ENCODE measurements at places on chromosomes 2 and 18. TPM values are rescaled to one million over a fixed set of nuclear protein-coding genes. Genes with fewer than 3 reads are reported as not detected.

Gene NPHP1
- 10.6 TPM for total RNA-seq

DNA sequence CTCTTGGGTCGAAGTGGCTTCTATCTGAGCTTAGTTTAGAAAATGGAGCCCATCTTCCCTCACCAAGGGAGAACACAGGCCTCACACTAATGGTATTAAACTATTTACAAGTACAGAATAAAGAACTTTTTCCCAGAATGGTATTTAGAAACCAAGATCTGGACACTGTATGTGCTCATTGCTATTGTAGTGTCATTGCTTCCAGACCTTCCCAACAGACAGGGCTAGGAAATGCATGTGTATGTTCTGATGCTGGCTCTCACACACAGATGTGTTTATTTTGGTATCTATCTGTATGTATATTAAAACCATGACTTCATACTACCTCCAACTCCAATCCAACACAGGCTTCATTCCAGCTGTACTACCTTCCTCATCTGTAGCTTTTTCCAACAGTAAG, 8.0 kb downstream of the COX5B start:
- H3K27ac ChIP-seq: no peak overlapping the region
- H3K4me1 ChIP-seq: no peaks in the 10 kb centered on the region
- no peak for DNase-seq
- no peak overlapping the region for H3K4me3 ChIP-seq

- no peaks in the 10 kb centered on the region for H3K4me1 ChIP-seq
- no peaks in the 10 kb centered on the region for H3K36me3 ChIP-seq
- H3K4me3 ChIP-seq: no peak overlapping the region
- H3K27me3 ChIP-seq: no peaks in the 10 kb centered on the region
Measured at GRCh38 chr2:60507211-60507965, 46.1 kb downstream of the BCL11A start.

Gene STPG4
- 0.42 TPM for total RNA-seq

Gene HOXD11
- total RNA-seq: 1.0 TPM

DNA sequence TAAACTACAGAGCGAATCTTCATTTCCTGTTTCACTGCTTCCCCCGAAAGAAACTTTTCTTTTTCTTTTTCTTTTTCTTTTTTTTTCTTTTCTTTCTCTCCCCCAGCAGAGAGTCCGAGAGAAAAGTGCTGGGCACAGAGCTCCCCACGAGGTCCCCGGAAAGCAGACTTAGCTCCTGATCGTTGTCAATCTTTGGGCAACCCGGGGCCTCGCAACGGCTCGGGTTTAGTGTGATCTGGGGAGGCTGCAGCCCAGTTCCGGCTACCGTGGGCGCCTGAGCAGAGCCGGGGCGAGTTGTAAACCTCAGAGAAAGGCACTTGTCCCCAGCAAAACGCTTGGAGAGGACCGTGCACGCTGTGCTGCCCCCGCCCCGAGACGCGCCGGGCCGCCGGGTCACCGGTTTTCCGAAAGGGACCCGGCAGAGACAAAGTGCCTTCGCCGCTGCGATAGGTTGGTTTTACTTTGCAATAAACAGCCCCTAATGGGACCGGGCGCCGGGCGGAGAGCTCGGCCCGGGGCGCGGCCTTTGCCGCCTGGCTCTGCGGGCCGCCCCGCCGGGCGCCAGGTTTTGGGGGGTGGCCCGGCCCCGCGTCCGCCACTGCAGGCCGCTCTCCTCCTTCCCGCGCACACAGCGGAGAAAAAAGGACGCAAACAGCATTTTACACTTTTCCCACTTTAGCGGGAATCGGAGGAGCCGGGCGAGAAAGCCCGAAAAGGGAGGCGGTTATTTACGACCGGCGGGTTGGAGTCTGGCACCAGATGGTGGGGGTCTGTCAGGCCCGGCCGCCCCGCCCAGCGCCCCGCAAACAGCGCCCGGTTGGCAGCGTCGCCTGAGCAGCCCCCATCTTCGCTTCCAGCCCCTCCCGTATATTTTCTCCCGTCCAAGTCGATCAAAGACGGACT, 136.0 kb downstream of the INSIG2 start:
- peak overlapping the region; percentile 71 for H3K27ac ChIP-seq
- H3K36me3 ChIP-seq: no peaks in the 10 kb centered on the region
- peak overlapping the region; percentile 83 for H3K4me3 ChIP-seq

DNA sequence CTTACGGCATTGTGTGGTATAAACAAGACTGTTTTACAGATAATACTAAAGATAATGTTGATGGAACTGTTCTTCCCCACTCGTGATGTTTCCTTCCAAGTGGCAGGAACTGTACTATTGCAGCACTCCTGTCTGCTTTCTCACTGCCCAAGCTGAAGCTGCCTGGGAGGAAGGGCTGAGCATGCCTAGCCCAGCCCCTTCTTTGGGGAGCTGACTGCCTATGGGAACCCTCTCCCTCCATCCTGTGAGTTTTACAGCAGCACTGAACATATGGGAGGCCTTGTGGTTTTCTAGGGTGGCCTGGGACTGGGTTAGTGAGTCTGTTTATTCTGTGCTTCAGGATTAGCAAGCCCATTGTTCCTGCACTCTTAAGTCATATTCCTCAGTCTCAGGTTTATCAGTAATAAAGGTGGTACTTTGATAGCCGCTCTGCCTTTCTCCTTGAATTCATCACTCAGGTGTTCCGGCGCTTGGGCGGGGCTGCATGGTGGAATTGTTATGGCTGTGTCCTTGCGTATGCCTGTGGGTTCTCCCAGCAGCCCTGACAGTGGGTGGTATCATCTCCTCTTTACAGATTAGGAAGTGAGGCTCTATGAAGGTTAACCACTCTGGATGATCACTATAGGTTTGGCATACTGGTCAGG, 379.7 kb downstream of the PTPRM start:
- DNase-seq: peak; percentile 69
- no peaks in the 10 kb centered on the region for H3K27me3 ChIP-seq
- no peak overlapping the region for H3K27ac ChIP-seq
- peaks cover 31% of the 10 kb centered on the region for H3K36me3 ChIP-seq
- peaks cover 8% of the 10 kb centered on the region for H3K4me1 ChIP-seq

Gene CYP27A1
- 24.7 TPM for total RNA-seq

DNA sequence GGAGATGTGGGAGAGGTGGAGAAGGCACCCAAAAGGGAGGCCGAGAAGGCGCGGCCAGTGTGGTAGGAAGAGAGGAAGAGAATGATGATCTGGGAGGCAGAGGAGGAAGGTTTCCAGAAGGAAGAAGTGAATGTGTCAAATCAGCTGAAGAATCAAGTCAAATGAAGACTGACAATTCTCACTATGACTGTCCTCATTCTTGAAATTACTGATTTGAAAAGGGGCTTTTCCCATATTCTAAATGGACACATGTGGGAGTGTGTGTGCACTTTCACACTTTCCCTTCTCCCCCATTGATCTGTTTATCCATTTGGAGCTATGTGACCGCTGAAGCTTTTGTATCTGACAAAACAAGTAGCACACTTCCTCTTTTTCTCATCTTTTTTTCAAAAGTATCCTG, 6.1 kb downstream of the AFF3 start:
- H3K27ac ChIP-seq: no peak overlapping the region
- DNase-seq: no peak
- peaks cover 68% of the 10 kb centered on the region for H3K27me3 ChIP-seq
- H3K36me3 ChIP-seq: no peaks in the 10 kb centered on the region

GRCh38 chr2:12817870-12818269, 101.1 kb downstream of the TRIB2 start:
- H3K4me1 ChIP-seq: no peaks in the 10 kb centered on the region
- no peaks in the 10 kb centered on the region for H3K36me3 ChIP-seq
- H3K27ac ChIP-seq: no peak overlapping the region

- no peak for DNase-seq
- H3K27ac ChIP-seq: no peak overlapping the region
- no peak overlapping the region for H3K4me3 ChIP-seq
- no peaks in the 10 kb centered on the region for H3K27me3 ChIP-seq
- no peaks in the 10 kb centered on the region for H3K36me3 ChIP-seq
Measured at GRCh38 chr18:32208577-32208976, 18.7 kb downstream of the MEP1B start.

GRCh38 chr18:58838165-58838860, 26.4 kb upstream of the ZNF532 start:
- H3K27me3 ChIP-seq: no peaks in the 10 kb centered on the region
- H3K36me3 ChIP-seq: no peaks in the 10 kb centered on the region
- peaks cover 4% of the 10 kb centered on the region for H3K4me1 ChIP-seq
- H3K4me3 ChIP-seq: no peak overlapping the region
- no peak for DNase-seq
- H3K27ac ChIP-seq: no peak overlapping the region

Gene MRPL19
- 77.6 TPM for total RNA-seq

DNA sequence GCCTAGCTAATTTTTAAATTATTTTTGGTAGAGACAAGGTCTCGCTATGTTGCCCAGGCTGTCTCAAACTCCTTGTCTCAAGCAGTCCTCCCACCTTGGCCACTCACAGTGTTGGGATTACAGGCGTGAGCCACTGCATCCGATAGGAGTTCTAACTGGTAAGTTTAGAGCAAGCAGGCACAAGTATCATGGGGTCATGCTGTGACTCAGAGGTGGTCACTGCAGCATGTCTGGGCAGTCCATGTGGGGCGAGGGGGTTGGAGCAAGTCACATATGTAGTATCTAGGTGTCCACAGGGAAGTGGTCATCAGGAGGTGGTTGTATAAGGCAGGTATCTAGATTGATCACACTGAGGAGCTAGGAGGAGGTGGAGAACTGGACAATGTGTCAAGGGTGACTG, 22.7 kb upstream of the STARD7 start:
- no peak overlapping the region for H3K4me3 ChIP-seq
- H3K4me1 ChIP-seq: no peaks in the 10 kb centered on the region
- H3K27me3 ChIP-seq: no peaks in the 10 kb centered on the region

Gene REEP1
- 1.7 TPM for total RNA-seq

DNA sequence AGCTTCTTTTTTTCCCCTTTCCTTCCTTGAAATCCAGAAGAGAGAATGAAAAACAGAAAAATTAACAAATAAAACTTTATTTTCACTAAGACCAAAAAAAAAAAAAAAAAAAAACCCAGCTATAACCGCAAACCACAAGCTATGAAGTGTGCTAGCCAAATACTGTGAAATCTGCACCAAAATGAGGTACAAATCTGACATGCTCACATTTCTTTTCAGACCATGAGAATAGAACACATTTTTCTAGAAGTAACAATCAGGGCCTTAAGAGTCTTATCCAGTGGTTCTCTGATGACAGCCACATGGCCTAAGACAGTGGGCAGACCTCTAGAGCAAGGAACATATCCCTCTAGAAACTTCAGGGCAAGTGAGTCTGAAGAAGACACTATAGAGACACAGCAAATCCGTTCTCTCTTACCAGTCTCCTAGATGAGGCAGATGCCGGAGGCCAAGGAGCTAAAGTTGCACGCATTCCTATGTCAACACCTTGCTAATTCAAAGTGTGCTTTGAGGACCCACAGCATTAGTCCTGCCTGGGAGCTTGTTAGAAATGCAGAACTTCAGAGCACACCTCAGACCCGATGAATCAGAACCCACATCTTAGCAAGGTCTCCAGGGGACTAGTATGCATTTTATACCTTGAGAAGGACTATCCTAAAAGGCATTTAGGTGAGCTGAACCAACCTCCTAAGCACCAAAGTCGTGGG, 317.1 kb downstream of the MYCN start:
- no peak overlapping the region for H3K27ac ChIP-seq
- peak; percentile 41 for DNase-seq
- H3K4me1 ChIP-seq: peaks cover 5% of the 10 kb centered on the region
- H3K27me3 ChIP-seq: no peaks in the 10 kb centered on the region

GRCh38 chr2:127909019-127909418, 23.3 kb upstream of the AMMECR1L start:
- no peak overlapping the region for H3K27ac ChIP-seq
- DNase-seq: peak; percentile 60
- H3K27me3 ChIP-seq: no peaks in the 10 kb centered on the region

GRCh38 chr2:204795156-204795555, 249.9 kb downstream of the PARD3B start:
- no peaks in the 10 kb centered on the region for H3K4me1 ChIP-seq
- H3K36me3 ChIP-seq: no peaks in the 10 kb centered on the region
- H3K27me3 ChIP-seq: no peaks in the 10 kb centered on the region
- H3K4me3 ChIP-seq: no peak overlapping the region

DNA sequence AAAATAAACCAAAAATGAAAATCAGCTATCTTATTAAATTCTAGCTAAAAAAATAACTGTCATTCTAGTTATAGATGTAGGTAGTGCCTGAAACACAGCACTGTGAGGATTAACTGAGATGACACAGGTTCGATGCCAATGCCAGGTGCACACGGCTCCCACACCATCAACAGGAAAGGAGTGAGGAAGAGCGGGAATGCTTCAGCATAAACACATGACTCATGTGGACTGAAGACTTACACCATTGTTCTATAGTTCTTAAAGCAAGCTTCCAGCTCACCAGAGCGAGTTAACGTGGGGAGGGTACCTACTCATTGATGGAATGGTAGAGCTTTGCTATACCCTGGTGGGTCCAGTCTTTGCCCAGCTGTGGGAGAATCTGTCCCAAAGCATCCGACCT, 76.7 kb downstream of the EMILIN2 start:
- H3K4me1 ChIP-seq: no peaks in the 10 kb centered on the region
- no peak overlapping the region for H3K4me3 ChIP-seq
- no peak overlapping the region for H3K27ac ChIP-seq
- H3K27me3 ChIP-seq: no peaks in the 10 kb centered on the region

Gene KIF1A
- total RNA-seq: 58.8 TPM

DNA sequence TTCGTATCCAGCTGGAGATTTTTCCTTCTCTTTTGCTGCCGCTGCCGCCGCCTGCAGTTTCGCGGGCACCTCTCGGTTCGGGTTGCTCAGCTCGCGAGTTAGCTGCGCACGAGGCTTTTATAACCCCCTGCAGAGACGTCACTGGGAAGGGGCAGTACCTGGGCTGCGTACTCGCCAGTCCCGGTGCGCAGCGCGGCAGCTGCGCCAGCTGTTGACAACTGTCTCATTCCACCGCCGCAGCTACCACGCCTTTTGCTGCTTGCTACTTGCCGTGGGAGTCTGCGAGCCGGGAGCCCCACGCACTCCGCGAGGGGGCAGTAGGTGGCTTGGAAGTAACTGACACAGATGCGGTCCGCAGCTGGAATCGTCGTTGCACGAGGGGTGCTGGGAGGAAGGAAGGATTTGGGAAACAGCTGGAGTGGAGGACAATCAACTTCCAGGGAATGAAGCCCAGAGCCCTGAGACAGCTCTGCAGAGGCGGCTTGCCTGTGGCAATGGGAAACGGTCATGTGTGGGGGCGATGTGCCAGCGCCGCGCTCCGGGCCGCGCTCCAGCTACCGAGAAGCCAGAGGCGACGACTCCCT, at the start of gene TACR1:
Gene TACR1, minus strand, starts transcription at position 93 of the 584 bp plus-strand sequence. CDS start 586 bp downstream, outside the sequence.
- H3K27ac ChIP-seq: no peak within 1 kb of the TSS
- peak; percentile 81 for DNase-seq
- H3K36me3 ChIP-seq: no peaks in the 10 kb centered on the region
- H3K4me1 ChIP-seq: no peaks in the 10 kb centered on the region
- peaks cover 99% of the 10 kb centered on the region for H3K27me3 ChIP-seq
- peak within 1 kb of the TSS; percentile 71 for H3K4me3 ChIP-seq

GRCh38 chr2:203871371-203871983, 3.9 kb downstream of the CTLA4 start:
- no peak for DNase-seq
- no peaks in the 10 kb centered on the region for H3K4me1 ChIP-seq
- peaks cover 58% of the 10 kb centered on the region for H3K27me3 ChIP-seq
- no peak overlapping the region for H3K4me3 ChIP-seq
- no peak overlapping the region for H3K27ac ChIP-seq
- no peaks in the 10 kb centered on the region for H3K36me3 ChIP-seq

GRCh38 chr2:133360882-133361281, 207.4 kb downstream of the NCKAP5 start:
- H3K36me3 ChIP-seq: no peaks in the 10 kb centered on the region
- H3K27ac ChIP-seq: no peak overlapping the region

GRCh38 chr2:218444692-218445357, 25.9 kb downstream of the VIL1 start:
- H3K4me1 ChIP-seq: no peaks in the 10 kb centered on the region
- H3K27me3 ChIP-seq: no peaks in the 10 kb centered on the region
- no peak overlapping the region for H3K4me3 ChIP-seq
- no peak overlapping the region for H3K27ac ChIP-seq
- peaks cover 43% of the 10 kb centered on the region for H3K36me3 ChIP-seq

Data from endodermal cell (in vitro differentiated cells).